GM23338 (cell line): ENCODE measurements at places on chromosomes 2 and 18. TPM values are rescaled to one million over a fixed set of nuclear protein-coding genes. Genes with fewer than 3 reads are reported as not detected.
A peak's percentile ranks its signal among the peaks of the same experiment; 100 is the strongest.

Gene NR4A2
- 0.49 and 0.85 TPM in 2 replicates for total RNA-seq

DNA sequence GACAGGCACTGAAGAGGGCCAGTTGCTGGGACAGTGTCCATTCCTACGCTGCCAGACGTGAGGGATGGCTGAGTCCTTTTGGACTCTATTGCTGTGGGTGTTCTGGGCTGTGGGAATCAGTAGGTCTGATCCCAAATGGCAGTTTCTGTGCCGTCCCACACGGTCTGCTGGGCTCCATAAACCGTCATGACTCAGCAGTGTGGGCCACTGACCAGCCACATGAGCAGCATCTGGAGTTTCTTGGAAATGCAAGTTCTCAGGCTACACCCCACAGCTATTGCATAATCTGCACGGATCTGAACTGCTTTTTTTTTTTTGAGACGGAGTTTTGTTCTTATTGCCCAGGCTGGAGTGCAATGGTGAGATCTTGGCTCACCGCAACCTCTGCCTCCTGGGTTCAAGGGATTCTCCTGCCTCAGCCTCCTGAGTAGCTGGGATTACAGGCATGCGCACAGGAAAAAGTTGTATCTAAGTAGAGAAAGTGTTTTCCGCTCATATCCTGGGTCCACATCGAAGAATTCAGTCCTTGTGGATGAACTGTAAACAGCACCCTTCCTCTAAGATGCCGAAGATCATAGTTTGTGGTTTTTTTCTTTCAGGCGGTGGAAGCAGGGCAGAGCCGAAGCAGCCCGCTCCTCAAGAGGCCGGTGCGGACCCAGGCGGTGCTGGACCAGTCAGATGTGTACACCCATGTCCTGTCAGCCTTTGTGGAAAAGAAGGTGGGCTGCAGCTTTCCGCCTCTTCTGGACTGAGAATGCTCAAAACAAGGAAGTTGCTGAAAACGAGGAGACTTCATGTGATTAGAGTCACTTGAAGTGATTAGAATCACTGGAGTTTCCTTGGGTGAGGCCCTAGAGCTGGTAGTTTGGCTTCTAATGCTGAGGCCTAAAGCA is 25.5 kb downstream of the RMC1 start:
- DNase-seq: no peak
- H3K4me1 ChIP-seq: no peaks in the 10 kb centered on the region
- no peak overlapping the region for H3K4me3 ChIP-seq
- no peaks in the 10 kb centered on the region for H3K27me3 ChIP-seq
- H3K36me3 ChIP-seq: peaks cover 52% of the 10 kb centered on the region

DNA sequence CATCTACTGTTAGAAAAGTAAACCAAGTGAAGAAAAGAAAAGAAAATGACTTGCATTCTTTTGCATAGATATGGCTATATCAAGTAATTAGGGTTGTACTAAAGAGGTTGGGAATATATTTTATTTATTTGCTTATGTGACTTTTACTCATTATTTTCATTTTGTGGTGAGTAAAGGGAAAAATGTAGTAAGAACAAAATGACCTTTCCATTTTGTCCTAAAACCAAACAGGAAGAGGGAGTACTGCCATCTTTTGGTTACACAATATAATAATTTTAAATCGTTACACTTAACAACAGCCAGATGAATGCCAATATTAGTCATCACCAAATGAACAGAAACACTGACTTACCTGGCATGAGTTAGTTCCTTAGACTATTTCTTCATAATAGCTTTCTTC is 47.3 kb upstream of the NDUFV2 start:
- no peak for DNase-seq
- H3K27me3 ChIP-seq: no peaks in the 10 kb centered on the region
- no peaks in the 10 kb centered on the region for H3K36me3 ChIP-seq
- H3K27ac ChIP-seq: no peak overlapping the region

DNA sequence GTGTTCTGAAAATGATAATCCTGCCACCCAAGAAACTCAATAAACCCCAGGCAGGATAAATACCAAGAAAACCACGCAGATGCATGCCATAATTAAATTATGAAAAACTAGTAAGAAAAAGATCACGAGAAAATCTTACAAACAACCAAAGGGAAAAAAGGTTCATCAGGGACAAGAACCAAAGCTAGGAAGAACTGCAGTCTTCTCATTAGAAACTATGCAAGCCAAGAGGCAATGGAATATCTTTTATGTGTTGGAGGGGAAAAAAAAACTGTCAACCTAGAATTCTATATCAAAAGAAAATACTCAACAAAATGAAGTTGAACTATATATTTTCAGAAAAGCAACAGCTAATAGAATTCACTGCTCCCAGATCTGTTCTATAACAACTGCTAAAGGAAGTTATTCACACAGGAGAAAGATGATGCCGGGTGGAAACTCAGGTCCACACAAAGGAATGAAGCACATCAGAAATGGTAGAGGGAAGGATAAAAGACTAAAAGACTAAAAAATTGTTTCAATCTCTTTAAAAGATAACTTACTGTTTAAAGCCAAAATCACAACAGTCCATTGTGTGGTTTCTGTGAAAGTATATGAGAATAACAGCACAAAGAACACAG is 55.0 kb downstream of the NDUFA10 start:
- DNase-seq: no peak
- H3K4me3 ChIP-seq: no peak overlapping the region
- H3K4me1 ChIP-seq: no peaks in the 10 kb centered on the region
- no peak overlapping the region for H3K27ac ChIP-seq

DNA sequence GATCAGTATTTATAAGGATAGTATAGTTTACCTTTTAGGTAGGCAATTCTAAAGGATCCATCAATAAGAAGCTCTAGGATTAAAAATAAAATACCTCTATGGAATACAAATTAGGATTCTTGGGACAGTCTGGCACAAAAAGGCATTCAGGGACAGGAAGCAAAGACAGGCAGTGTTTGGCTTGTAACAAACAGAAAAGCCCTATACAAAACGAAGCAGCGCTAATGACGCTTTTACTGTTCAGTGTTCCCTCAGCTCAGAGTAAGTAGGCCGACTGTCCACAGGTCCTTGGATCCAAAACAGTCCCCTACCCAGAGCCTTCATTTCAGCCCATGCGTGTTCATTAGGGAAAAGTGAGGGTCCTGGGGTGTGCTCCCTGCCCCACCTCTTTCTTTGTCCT is 236.3 kb downstream of the AGPS start:
- H3K27me3 ChIP-seq: no peaks in the 10 kb centered on the region
- no peak overlapping the region for H3K27ac ChIP-seq

DNA sequence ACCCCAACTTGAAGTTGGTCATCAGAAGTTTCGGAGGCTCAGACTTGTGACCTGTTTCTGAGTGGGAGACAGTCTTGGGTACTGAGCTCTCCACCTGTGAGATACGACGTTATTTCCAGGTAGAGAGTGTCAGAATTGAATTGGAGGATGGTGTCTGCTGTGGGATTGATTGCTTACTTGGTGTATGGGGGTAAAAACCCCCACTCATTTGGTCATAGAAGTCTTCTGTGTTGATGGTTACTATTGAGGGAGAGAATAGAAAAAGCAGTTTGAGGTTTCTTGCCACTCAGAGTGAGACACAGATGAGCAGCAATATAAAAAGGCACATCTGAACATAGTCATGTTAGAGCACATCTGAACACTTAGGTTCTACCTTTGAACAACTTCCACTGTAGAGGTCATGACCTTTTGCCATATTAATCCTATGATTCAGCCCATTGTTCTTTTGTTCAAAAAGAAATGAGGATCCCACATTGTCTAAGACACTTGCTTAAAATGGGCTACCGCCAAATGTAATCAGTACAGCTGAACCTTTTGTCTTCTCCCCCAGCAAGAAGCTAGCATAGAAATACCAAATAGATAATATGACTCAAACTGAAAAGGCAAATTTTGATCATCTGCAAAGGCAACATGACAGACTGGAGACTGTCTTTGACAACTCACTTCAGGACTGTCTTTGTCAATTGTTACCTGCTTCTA is 73.3 kb downstream of the NAB1 start:
- no peaks in the 10 kb centered on the region for H3K27me3 ChIP-seq
- no peaks in the 10 kb centered on the region for H3K36me3 ChIP-seq
- H3K4me1 ChIP-seq: no peaks in the 10 kb centered on the region; the same call in 1 of the 2 replicates
- DNase-seq: no peak
- H3K27ac ChIP-seq: no peak overlapping the region

GRCh38 chr2:8679827-8680731 is 1.8 kb upstream of the ID2 start:
- peaks cover 53% of the 10 kb centered on the region for H3K4me1 ChIP-seq
- H3K4me3 ChIP-seq: peak overlapping the region; percentile 54
- DNase-seq: no peak
- H3K36me3 ChIP-seq: no peaks in the 10 kb centered on the region
- no peak overlapping the region for H3K27ac ChIP-seq

DNA sequence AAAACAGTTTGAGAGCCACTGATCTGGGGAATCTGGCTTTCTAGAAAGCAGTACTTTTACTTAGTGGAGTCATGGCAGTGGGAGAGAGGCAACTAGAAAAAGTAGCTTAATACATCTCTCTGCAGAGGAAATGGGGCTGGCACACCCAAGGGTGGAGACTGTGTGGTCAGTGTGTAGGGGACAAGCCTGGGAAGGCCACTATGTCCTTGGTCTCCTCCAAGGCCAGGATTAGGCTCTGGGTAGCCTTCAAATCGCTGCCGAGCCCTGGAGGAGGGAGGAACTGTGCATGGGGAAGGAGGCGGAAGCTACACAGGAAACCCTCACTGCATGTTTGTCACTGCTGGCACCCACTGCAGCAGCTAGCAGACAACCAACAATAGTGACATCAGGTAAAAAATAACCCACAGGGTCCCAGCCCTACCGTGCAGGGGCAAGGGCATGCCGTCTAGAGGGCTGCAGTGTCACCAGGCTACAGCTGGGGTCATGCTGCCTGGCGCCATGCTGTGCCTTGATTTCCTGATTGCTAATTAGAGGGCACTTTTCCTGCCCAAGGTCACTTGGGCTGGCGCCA is 34.8 kb downstream of the LBH start:
- DNase-seq: no peak
- no peak overlapping the region for H3K27ac ChIP-seq
- no peaks in the 10 kb centered on the region for H3K4me1 ChIP-seq
- H3K36me3 ChIP-seq: no peaks in the 10 kb centered on the region
